ENCODE measurements at places on chromosomes 1 and 21.

DNA sequence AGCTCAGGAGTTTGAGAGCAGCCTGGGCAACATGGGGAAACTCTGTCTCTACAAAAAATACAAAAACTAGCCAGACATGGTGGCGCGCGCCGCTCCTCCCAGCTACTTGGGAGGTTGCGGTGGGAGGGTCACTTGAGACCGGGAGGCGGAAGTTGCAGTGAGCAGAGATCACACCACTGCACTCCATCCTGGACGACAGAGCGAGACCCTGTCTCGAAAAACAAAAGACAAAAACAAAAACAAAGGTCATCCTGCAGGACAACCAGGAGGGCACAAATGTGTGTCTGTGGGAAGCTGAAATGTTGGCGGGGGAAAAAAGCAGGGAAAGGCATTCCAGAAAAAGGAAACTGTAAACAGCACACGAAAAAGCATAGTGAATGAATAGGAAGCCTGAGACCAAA is 104.1 kb upstream of the HNRNPU start:
- DNase-seq = no peak

- no peak for DNase-seq
Measured at GRCh38 chr1:110594456-110595352, 11.5 kb downstream of the KCNA2 start.

DNA sequence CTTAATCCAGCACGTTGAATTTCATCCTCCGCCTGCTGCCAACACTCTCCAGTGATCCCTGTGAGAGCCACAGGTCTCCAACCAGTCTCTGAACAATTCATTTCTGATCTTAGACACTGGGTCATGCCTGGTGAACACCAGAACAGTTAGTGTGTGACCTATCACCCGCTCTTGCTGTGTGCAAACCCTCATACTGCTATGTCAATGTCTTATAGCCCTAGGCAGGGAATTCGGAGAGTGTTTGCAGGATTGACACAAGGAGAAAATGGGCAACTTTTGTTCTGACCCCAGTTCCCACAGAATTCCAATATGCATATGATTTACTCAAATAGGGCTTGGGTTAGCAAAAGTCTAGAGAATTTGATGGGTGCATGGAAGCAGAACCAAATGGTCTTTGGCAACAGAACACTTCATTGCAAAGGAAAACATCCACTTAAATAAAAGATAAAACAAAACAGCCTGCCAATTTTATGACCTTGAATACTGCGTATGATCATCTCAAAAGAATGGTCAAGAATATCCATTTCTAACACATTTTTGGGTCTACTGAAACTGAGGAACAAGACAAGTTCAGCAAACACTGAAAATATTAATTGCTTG is 23.0 kb upstream of the GUCA2B start:
- no peak for DNase-seq

DNA sequence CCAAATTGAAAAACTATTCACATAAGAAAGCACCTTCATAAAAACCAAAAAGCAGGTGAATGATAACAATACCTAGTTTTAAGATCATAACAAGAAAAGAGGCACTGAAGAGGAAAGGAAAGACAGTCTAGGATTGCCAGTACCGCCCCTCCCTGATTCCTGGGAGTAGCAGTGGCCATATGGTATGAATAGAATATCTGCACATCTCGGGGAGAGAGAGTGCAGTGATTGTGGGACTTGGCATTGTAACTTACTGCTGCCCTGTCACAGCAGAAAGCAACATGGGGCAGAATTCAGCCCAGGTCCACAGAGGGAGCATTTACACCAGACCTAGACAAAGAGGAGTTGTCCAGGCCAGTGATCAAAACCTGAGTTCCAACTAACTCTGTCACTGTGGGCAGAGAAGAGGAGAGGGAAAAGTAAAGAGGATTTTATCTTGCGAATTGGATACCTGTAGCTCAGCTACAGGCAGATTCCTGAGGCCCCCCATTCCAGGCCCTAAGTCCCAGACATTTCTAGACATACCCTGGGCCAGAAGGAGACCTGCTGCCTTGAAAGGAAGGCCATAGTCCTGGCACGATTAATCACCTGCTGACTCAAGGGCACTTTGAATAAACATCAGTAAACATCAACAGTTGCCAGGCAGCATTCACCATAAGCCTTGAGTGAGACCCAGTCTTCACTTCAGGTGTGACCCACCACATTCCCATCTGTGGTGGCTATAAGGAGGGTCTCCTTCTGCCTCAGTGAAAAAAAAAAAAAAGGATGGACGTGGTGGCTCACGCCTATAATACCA is 397.5 kb downstream of the TGFB2 start:
- no peak for DNase-seq

DNA sequence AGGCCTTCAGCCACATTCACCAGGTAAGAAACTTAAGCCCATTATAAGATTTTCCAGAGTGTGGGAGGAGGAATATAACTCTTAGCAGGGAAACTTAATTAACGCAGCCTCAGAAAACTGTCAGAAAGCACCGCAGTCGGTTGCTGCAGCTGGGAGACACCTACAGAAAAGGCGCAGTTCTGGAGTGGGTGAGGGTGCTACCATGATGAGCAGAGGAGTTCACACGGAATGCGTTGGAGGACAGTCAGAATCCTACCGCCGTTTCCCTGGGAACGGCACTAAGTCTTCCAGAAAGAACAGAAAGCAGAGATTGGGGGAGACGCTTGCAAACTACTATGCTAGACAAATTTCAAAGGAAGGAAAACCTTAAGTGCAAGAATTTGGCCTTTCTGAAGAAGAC is 6.4 kb downstream of the ACTN2 start:
- DNase-seq = no peak

DNA sequence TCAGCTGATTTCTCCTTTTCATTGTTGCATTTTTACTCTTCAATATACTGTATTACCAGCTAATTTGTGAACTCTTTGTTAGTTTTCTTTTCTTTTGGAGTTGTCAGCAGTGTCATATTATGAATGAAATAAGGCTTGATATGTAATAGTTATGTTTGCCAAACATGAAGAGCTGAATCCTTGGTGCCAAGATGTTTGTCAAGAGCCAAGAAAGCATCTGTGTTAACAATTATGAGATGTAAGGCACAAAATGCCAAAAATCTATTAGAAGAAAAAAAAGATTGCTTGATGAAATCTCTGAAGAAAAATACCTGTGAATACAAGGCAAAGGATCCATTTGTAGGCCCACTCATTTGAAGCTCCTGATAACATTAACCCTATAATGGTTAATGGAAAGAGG is 48.4 kb upstream of the RNPC3 start:
- no peak for DNase-seq

DNA sequence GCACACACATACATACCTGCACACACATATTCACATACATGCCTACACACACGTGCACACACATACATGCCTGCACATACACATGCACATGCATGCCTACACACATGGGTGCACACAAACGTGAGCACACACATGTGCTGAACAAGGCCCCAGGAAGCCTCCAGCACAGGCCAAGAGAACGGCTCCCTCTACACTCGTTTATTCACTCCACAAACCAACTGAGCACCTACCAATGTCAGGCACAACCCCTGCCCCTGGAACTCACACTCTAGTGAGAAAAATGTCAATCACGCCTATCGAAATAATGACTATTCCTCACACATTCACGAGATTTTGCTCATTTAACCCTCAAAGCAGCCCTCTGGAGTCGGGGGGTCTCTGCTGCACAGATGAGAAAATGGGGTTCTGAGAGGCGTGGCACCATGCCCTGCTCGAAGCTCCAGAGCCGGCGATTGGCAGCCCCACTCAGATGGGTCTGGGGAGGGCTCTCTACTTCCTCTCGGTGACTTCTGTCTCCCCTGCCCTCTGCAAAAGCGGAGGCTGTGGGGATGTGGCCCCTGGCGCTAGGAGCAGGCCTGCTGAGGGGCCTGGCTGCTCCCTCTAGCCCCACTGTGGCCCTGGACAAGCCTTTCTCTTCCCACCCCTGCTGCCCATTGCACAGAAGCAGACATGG is 90.2 kb upstream of the RUNX3 start:
- no peak for DNase-seq

GRCh38 chr1:65953170-65953569 is 160.5 kb downstream of the PDE4B start:
- DNase-seq = no peak

DNA sequence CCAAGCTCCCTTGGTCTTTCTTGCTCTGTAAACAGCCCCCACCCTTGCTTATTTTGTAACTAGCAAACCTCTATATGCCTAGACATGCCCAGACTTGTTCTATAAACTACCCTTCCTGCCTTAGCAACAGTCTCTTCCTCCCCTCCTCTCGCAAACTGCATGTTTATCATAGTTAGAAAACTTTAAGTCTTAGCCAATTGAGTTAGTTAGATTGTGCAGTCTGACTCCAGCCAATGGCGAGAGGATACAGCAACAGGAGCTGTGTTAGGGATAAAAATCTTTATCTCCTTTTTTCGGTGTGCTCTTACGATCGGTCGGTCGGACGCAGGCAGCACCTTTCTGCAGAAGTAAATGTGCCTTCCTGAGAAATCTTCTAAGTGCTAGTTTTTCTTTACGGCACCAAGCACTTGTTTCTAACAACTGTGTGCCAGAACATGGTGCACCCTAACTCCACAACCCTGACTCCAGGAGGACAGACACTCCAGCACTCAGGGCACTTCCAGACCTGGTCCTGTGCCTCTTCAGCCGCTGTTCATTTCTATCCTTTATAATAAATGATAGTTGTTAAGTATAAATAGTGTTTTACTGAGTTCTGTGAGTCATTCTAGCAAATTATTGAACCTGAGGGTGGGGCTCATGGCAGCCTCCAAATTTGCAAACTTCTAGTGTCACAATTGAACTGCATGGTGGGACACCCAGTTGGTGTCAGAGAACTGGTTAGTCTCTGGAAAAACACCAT is 25.7 kb upstream of the GNG4 start:
- no peak for DNase-seq

GRCh38 chr1:79043506-79043905 is 37.0 kb upstream of the ADGRL4 start:
- no peak for DNase-seq

All from activated CD4-positive, CD25-positive, alpha-beta regulatory T cell treated with anti-CD3 and anti-CD28 coated beads, Interleukin-2, amount 50 U/mL, for 72 hours (primary cell).